ENCODE measurements at places on chromosomes 6 and 20. TPM values are rescaled to one million over a fixed set of nuclear protein-coding genes. Genes with fewer than 3 reads are reported as not detected.

DNA sequence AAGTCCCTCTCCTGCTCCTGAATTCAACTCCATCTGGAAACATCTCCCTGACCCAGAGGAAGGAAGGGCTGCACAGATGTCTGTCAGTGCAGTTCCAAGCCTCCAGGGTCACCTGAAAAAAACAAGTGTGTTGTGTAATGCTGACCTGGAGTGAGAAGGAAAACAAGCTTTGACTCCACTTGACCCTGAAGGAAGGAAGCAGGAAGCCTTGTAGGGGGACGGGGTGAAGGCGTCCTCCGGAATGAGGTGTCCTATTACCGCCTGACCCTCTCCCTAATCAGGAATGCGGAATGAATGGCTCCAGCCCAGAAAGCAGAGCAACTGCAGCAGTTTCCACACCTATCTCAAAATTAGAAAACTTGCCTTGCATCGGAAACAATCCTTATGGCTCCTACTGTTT, 13.9 kb upstream of the ADGRF5 start:
- DNase-seq: peak; percentile 32

DNA sequence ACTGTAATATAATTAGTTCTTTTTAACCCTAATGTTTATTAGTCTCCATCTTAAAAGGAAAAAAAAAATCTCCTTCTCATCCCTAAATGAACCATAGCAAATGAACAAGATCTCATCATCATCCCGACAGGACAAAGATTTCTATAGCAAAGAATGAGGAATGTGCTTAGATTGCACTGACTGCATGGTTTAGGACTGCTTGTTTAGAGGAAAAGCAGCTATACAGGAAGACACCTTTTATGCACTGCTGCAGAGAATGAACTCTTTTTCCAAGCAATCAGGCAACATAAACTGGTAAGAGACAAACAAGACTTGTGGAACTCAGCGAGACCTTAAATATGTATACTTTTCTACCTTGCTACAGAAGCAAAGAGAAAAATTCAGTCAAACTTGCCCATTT, 26.8 kb downstream of the CSNK2A1 start:
- DNase-seq: peak; percentile 17

- no peak for DNase-seq
Observed at GRCh38 chr6:31113861-31114540, 599 bp upstream of the PSORS1C1 start.

DNA sequence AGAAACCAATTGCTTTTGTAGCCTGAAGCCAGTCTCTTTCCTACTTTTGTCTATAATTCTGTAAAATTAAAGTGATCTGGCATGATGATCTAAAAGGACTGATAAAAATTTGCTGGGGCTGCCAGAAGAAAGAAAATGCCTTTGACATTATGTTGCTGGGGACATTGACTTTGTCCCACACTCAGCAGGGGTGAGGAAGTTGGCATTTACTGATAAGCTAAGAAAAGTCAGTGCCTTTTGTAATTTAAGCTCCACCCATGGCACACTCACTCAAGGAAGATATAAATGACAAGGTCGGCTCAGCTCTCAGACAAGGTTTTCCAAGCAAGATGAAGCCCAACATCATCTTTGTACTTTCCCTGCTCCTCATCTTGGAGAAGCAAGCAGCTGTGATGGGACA, at the start of gene SEMG1:
TSS of gene SEMG1 (plus strand) at position 309 of the 400 bp plus-strand sequence. CDS start at position 330, 21 bp downstream.
- DNase-seq: no peak

GRCh38 chr20:61905781-61906523, 159.7 kb downstream of the TAF4 start:
- no peak for DNase-seq

DNA sequence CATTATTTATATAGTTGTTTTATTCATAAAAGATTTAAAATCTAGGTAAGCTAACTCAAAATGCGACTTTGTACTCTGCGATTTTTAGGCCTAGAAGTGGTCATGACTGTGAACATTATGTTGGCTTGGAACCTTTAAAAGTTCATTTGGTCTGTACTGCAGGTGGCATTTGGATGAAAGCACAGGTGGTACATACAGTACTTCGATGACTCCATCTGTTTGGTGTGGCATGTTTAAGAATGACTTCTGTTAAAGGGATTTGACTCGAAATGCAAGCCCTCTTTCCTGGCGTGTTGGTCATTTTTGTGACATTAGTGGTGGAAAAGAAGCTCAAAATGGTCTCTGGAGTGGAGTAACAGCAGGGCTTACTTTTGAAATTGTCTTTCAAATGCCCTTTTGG, 118.1 kb downstream of the UST start:
- no peak for DNase-seq

GRCh38 chr20:20452254-20452676, 84.4 kb downstream of the INSM1 start:
- DNase-seq: peak; percentile 87

Gene KHDRBS2
- not detected for total RNA-seq

Gene TSPO2
- not detected for total RNA-seq

Gene PIM1
- total RNA-seq: 0.40 TPM

Gene ZNF451
- total RNA-seq: 31.6 TPM

Data from lung microvascular endothelial cell (primary cell).